Stimulated activated CD4-positive, alpha-beta T cell treated with anti-CD3 and anti-CD28 coated beads, Interleukin-4, amount 100 ng/mL, for 48 hours (primary cell): ENCODE measurements at places on chromosomes 6 and 20.

GRCh38 chr20:64148581-64148980 lies 15.7 kb upstream of the MYT1 start:
- no peak for DNase-seq

DNA sequence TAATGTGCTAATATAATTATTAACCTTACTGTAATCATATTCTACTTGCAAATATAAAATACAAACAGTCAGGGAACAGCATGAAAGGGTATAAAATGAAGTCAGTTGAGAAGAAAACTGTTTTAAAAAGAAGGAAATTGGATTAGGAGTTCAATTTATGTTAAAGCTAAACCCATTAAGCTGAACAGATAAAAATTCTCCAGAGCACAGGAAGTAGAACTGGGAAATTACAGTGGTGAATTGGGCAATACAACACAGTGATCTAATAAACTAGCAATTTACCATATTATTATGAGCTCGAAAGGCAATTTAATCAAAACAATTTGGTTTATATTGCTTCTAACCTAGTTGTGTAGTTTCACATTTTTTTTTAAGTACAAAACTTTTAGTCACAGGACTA lies 407.4 kb upstream of the RGS17 start:
- no peak for DNase-seq

GRCh38 chr6:96194675-96195074 lies 178.9 kb downstream of the FUT9 start:
- no peak for DNase-seq

DNA sequence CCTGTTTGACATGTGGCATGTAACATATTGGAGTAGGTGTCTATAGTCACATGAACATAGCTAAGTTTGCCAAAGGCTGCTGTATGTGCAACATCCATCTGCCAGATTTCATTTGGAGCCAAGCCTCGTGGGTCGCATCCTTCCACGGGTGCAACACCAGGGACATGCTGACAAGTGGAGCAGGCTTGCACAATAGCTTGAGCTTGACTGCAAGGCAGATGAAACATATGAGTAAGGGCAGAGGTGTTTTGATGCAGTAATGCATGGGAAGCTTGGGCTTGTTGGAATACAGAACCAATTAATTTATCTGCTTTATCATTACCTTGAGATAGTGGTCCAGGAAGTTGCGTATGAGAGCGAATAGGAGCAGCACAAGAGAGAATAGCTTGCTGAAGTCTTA lies 74.1 kb upstream of the BTN3A2 start:
- no peak for DNase-seq

- no peak for DNase-seq
Observed at GRCh38 chr6:36938536-36938935, 16.0 kb upstream of the PI16 start.

DNA sequence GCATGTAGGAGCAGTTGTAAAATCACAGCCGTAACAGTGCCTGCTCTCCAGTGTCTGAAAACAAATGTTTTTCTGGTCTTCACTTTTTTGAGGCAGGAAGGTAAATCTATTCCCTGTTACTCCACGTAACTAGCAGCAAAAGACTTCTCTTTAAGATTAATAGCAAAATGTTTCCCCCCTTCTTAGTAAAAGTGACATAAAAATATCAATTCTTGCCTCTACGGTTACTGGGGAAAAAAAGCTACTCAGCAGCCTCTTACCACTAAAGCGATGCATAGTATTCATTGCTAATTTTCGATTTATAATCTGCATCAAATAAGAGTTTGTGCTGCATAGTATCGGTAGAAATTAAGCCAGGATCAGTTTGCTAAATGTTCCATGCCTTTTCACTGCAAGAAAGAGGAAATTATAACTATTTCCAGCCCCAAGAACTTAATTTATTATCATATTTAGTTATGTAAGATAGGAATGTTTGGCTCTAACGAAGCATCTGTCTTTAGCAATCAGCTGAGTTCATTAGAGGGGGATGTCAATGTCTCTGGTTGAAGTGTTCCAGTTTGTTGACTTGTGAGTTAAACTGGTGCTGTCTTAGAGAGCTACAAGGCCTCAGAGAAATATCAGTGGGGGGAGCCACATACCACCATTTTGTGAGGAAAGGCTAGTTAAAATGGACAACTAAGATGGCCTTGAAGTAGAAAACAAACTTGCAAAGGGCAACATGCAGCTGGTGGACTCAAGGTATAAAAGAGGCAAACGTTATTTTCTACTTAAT lies 617 bp upstream of the TSPYL1 start:
- DNase-seq: no peak

DNA sequence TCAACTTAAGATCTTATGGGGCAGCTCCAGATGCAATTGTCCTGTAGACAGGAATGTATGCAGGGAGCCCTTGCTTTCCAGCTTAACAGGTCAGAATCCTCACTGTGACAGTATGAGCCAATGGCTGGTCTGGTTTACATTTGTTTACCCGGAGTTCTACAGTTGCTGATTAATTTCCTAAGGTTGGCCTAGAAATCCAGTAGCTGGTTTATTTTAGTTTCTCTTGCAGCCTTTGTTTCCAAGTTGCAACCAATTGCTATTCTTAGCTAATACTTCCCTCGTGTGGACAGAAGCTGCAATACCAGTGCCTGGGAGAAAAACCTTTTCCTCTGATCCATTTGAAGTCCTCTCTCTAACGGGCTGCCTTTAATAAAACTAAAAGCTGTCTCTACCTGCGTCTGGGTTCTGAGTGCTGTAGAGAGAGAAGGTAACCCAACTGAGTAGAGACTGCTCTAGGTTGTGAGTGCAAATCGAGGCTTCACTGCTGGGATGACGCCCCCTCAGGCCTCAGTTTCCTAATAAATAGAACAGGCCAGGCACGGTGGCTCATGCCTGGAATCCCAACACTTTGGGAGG lies 45.9 kb downstream of the ZNF217 start:
- peak; percentile 9 for DNase-seq

GRCh38 chr6:165422192-165422591 lies 112.8 kb upstream of the C6orf118 start:
- DNase-seq: no peak

DNA sequence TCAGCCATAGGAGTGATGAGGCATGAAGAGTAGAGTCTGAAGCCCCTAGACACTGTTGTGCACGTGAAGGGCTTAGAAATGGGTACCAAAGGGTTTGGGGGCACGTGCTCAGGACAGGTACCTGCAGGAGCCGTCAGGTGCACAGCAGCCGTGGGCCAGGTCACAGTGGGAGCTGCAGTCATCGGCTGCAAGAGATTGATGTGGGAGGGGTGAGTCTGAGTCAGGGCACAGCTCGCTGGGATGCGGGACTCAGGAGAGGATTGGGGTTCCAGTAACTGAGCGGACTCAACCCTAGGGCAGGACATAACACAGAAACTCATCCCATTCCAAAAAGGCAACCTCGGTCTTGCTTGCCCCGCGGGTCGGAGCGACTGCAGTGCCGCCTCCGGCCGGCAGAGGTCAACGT lies 1.1 kb downstream of the DLK2 start:
- peak; percentile 63 for DNase-seq

DNA sequence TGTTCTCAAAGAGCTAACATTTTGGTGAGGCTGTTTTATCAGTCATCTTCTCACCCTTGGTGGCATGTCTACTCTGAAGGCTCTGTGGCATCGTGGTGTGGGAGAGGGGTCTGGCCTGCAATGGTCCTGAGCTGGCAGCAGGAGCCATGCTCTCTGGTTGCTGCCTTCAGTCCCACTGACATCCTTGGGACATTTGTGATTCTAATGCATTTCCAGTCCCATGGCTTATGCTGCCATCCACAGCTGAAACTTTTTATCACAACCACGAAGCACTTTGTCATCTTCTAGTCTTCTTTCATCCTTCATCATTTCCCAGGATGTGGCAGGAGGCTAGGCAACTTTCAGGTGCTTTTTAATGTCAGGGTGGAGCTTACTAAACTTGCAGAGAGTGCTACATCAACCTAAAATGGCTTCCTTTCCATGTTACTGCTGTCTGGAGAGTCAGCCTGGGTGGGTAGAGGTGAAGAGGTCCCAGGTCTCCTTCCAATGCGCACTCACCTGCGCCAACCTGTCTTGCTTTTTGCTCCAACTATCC lies 77.1 kb downstream of the GPR63 start:
- DNase-seq: no peak
